ENCODE measurements at places on chromosomes 7 and 10. TPM values are rescaled to one million over a fixed set of nuclear protein-coding genes. Genes with fewer than 3 reads are reported as not detected.

- no peaks in the 10 kb centered on the region for H3K4me1 ChIP-seq
- DNase-seq, result no peak
- H3K36me3 ChIP-seq, result no peaks in the 10 kb centered on the region
- no peak overlapping the region for H3K27ac ChIP-seq
- no peak overlapping the region for H3K4me3 ChIP-seq
- no peaks in the 10 kb centered on the region for H3K27me3 ChIP-seq
Observed at GRCh38 chr7:118285358-118285757, 60.9 kb downstream of the ANKRD7 start.

DNA sequence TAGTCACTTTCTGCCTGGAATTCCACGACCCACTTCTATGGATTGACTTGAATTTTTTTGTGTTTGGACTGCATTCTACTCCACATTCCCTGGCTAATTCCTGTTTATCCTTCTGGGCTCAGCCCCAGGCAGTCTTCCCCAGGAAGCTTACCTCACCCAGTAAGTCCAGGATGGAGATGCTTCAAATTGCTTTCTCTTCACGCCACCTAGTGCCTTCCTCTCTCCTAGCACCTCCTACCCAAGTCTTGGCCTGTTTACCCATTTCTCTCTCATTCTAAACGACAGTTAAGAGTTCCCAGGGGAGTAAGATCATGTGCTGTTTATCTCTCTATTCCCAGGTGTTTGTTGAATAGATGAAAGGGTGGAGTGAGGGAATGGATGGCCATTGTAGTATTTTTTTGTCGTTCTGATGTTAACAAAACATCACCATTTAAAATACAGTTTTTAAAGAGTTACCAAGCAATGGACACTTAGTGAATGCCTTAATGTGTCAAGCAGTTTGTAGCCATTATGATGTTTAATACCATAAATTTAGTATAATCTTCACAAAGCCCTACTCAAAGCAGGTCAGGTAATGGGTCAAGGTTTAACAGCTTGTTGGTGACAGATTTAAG, 45.5 kb upstream of the TARP start:
- no peak overlapping the region for H3K4me3 ChIP-seq
- no peak for DNase-seq
- H3K27me3 ChIP-seq, result no peaks in the 10 kb centered on the region
- H3K27ac ChIP-seq, result no peak overlapping the region
- H3K36me3 ChIP-seq, result no peaks in the 10 kb centered on the region

GRCh38 chr10:12186323-12186722, 9.4 kb downstream of the NUDT5 start:
- no peak overlapping the region for H3K27ac ChIP-seq
- H3K27me3 ChIP-seq, result no peaks in the 10 kb centered on the region
- no peaks in the 10 kb centered on the region for H3K36me3 ChIP-seq
- no peak for DNase-seq

- no peak for DNase-seq
- H3K4me1 ChIP-seq, result no peaks in the 10 kb centered on the region
- no peak overlapping the region for H3K27ac ChIP-seq
- H3K36me3 ChIP-seq, result no peaks in the 10 kb centered on the region
- H3K4me3 ChIP-seq, result no peak overlapping the region
Observed at GRCh38 chr7:84073186-84073875, 121.3 kb downstream of the SEMA3A start.

GRCh38 chr7:46485481-46486065, 564.5 kb upstream of the IGFBP3 start:
- DNase-seq, result no peak
- no peaks in the 10 kb centered on the region for H3K4me1 ChIP-seq
- no peaks in the 10 kb centered on the region for H3K27me3 ChIP-seq

DNA sequence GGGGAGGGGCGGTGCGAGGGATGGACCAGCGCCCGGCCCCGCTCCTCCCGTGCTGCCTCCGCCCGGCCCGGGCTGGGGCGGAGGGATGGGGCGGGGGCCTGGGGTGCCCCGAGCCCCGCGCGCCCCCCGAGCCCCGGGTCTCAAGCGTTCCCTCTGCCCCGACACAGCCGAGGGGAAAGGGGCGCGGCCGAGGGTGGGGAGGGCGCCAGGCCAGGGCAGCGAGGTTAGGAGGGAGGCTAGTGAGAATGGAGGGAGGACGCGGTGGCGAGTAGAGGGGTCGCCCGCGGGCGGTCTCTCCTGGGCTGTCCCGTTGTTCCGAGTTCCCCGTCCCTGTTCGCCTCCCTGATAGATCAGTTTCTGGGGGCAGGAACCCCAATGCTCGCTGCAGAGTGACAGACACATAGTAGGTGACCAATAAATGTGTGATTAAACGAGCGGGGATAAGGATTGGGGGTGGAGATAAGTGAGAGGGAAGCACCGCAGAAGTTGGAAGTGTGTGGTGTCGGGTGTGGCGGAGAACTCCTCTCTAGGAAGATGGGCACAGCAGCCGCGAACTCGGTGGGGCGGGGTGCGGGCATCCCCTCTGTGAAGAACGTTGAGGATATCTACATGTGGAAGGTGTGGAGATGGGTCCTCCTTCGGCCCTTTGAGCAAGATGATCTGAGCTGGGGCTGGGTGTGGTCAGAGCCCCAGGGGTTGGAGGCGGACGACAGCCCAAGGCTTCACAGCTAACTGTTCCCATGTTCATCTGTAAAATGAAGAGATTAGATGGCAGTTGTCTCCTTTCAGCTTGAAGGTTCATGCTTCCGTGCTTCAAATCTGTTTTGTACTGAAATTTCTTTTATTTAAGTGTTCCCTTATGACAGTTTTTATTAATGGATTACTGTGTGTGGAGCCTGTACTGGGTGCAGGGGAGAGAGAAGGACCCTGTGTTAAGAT, 580 bp downstream of the ZNF775 start:
- H3K4me3 ChIP-seq, result peak overlapping the region; percentile 96
- no peaks in the 10 kb centered on the region for H3K27me3 ChIP-seq
- peak overlapping the region; percentile 97 for H3K27ac ChIP-seq
- peak; percentile 66 for DNase-seq
- no peaks in the 10 kb centered on the region for H3K36me3 ChIP-seq

GRCh38 chr10:61890881-61891409, 10.6 kb upstream of the ARID5B start:
- H3K4me1 ChIP-seq, result no peaks in the 10 kb centered on the region
- no peak for DNase-seq
- H3K27me3 ChIP-seq, result no peaks in the 10 kb centered on the region
- no peaks in the 10 kb centered on the region for H3K36me3 ChIP-seq

GRCh38 chr10:119301397-119301796, 94.0 kb downstream of the GRK5 start:
- no peak overlapping the region for H3K27ac ChIP-seq
- H3K4me3 ChIP-seq, result no peak overlapping the region
- no peaks in the 10 kb centered on the region for H3K36me3 ChIP-seq
- no peak for DNase-seq
- H3K4me1 ChIP-seq, result no peaks in the 10 kb centered on the region
- no peaks in the 10 kb centered on the region for H3K27me3 ChIP-seq

GRCh38 chr7:55555160-55555559, 17.1 kb downstream of the VOPP1 start:
- H3K4me1 ChIP-seq, result peaks cover 39% of the 10 kb centered on the region
- H3K27me3 ChIP-seq, result no peaks in the 10 kb centered on the region
- no peak overlapping the region for H3K27ac ChIP-seq
- peak; percentile 11 for DNase-seq
- no peaks in the 10 kb centered on the region for H3K36me3 ChIP-seq
- no peak overlapping the region for H3K4me3 ChIP-seq

GRCh38 chr10:4351723-4352413, 474.1 kb upstream of the AKR1E2 start:
- H3K36me3 ChIP-seq, result no peaks in the 10 kb centered on the region
- no peak overlapping the region for H3K4me3 ChIP-seq
- no peaks in the 10 kb centered on the region for H3K27me3 ChIP-seq
- no peak overlapping the region for H3K27ac ChIP-seq
- no peak for DNase-seq

GRCh38 chr10:5679606-5680005, 5.0 kb upstream of the TASOR2 start:
- H3K4me1 ChIP-seq, result no peaks in the 10 kb centered on the region
- DNase-seq, result no peak
- no peak overlapping the region for H3K4me3 ChIP-seq
- no peaks in the 10 kb centered on the region for H3K36me3 ChIP-seq
- no peak overlapping the region for H3K27ac ChIP-seq

GRCh38 chr10:132758865-132759264, 27.1 kb downstream of the NKX6-2 start:
- H3K27ac ChIP-seq, result no peak overlapping the region
- H3K4me3 ChIP-seq, result no peak overlapping the region
- H3K36me3 ChIP-seq, result no peaks in the 10 kb centered on the region

DNA sequence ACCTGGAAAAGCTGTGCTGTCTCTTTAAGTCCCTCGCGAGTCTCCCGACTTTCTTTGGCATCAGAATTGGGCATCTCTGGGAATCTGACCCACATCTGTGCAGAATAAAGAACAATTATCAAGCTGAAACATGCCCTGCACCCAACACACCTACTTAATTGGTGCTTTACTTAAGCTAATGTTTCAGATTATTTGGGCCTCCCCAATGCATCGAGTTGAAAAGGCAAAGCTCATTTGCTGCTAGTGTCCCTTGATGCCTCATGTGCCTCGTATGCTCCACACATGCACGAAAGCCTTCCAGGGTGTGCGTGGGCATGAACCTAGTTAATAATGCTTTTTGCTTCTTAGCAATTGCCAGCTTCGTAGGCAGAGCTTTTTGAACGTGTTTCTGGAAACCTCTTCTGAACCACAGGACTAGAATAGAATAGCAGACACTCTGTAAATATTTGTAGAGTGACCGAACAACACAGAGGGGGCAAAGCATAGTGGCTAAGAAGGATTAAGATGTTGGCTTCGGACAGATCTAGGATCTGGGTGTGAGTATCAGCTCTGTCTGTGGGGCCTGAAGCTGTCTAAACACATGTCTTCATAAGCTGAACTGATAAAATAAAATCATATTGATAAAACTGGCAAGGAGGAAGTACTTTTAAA, 26.7 kb upstream of the FGFR2 start:
- no peaks in the 10 kb centered on the region for H3K36me3 ChIP-seq
- no peaks in the 10 kb centered on the region for H3K4me1 ChIP-seq
- H3K27me3 ChIP-seq, result no peaks in the 10 kb centered on the region

DNA sequence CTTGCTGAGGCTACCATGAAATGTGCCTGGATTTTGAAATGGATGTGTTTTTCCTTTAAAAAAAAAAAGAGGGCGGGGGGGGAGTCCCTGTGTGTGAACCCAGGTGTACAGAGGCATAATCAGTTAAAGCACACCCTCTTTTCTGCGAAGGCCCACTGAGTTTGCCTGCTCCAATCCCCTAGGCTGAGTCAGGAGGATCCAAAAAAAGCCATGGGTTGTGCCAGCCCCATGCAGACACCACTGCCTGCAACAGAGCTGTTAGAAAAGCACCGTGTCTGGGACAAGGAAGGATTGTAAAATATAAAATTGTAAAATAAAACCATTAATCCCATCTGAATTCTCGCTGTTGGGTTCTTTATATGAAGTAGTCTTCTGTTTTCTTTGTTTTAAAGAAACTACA, 217.9 kb downstream of the ADAM12 start:
- no peaks in the 10 kb centered on the region for H3K4me1 ChIP-seq
- no peaks in the 10 kb centered on the region for H3K27me3 ChIP-seq
- H3K4me3 ChIP-seq, result no peak overlapping the region
- H3K27ac ChIP-seq, result no peak overlapping the region

DNA sequence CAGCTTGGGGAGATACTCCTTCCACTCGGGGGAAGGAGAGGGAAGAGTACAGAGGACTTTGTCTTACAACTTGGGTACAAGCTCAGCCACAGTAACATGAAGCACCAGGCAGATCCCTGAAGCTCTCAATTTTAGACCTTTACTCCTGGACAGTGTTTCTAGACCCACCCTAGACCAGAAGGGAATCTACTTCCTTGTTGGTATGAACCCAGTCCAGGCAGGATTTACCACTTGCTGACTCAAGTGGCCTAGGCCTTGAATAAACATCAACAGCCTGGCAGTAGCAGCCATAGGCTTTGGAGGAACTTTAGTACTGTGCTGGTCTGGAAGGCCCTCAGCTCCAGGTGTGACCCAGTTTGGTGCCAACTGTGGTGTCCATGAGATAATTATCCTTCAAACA, 173.1 kb downstream of the ADRA2A start:
- H3K4me3 ChIP-seq, result no peak overlapping the region
- H3K27me3 ChIP-seq, result no peaks in the 10 kb centered on the region
- H3K36me3 ChIP-seq, result no peaks in the 10 kb centered on the region
- peak overlapping the region; percentile 38 for H3K27ac ChIP-seq
- no peaks in the 10 kb centered on the region for H3K4me1 ChIP-seq

- H3K27ac ChIP-seq, result no peak overlapping the region
- DNase-seq, result no peak
Observed at GRCh38 chr10:123722351-123722750, 56.2 kb downstream of the GPR26 start.

- H3K4me3 ChIP-seq, result no peak overlapping the region
- no peaks in the 10 kb centered on the region for H3K4me1 ChIP-seq
Observed at GRCh38 chr7:42735081-42735480, 176.8 kb downstream of the C7orf25 start.

TMEM176A gene
- 170 TPM for total RNA-seq

TSPAN13 gene
- 151 TPM for total RNA-seq

STAG3 gene
- 3.8 TPM for total RNA-seq

TRIM50 gene
- not detected for total RNA-seq

SLC18A2 gene
- 1.6 TPM for total RNA-seq

SPDYE11 gene
- total RNA-seq, result not detected

CYP3A7 gene
- total RNA-seq, result not detected

All from colonic mucosa (tissue), 4 donors.